ENCODE measurements at places on chromosomes 1 and 21.

- DNase-seq, result peak; percentile 72
Observed at GRCh38 chr1:243850452-243851256, 611 bp upstream of the AKT3 start.

DNA sequence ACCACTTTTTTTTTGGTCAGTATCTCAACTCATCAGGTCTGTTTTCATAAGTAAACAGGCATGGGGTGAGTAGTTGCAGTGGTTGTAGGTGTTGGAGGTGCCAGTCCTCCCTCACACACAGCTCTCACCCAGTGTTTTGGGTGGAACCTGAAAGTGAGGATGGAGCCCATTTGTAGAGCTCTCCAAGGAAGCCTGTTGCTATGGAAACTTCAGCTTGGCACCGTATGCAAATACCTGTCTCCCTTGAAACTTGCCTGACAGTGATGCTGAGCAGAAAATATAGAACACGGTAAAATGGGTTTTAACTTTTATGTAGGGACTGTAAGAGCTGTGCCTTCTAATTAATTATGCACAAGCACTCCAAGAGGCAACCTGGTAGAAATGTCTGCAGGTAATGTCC, 214.1 kb downstream of the AJAP1 start:
- no peak for DNase-seq

GRCh38 chr1:16195518-16195905, 16.9 kb downstream of the ARHGEF19 start:
- DNase-seq, result no peak

DNA sequence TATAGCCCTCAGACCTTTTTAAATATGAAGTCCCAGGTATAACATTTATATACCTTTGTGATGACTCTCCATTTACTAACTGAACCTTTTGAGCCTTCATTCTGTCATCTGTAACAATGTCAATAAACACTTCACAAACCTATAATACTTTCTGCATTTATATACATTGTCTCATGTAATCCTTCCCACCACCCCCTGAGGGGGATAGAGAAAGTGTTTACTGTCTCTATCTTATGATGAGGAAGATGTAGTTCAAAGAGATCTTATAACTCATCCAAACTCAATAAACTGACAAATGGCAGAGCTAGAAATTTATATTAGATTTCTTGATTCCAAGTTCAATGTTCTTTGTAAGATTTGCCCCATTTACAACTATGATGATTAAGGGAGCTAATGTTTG, 48.3 kb upstream of the CR2 start:
- DNase-seq, result no peak

- no peak for DNase-seq
Observed at GRCh38 chr1:76256289-76257223, 182.0 kb downstream of the ST6GALNAC3 start.

GRCh38 chr1:220991959-220992704, 112.9 kb downstream of the HLX start:
- DNase-seq, result no peak

Measured in mammary epithelial cell (primary cell).